Testis (tissue), 5 donors: ENCODE measurements at places on chromosomes 5 and 9. TPM values are rescaled to one million over a fixed set of nuclear protein-coding genes. Genes with fewer than 3 reads are reported as not detected.
A peak's percentile ranks its signal among the peaks of the same experiment; 100 is the strongest.

DNA sequence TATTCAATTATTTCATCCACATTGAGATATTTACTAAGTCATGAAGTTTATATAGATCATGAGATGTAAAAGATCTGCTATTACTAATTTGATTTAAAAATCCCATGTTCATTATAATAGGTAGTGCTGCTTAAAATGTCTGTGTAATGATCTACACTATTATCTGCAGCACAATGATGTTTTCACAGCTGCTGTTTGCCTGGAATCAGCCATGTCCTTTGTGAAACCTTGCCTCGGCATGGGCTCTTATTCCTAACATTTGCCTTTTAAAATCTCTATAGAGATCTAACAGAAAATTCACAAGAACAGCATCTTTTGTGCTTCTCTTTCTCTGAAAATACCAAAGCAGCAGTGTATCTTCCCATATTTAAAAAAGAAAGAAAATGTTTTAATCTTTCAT is 444.6 kb downstream of the PTPRD start:
- DNase-seq: no peak

DNA sequence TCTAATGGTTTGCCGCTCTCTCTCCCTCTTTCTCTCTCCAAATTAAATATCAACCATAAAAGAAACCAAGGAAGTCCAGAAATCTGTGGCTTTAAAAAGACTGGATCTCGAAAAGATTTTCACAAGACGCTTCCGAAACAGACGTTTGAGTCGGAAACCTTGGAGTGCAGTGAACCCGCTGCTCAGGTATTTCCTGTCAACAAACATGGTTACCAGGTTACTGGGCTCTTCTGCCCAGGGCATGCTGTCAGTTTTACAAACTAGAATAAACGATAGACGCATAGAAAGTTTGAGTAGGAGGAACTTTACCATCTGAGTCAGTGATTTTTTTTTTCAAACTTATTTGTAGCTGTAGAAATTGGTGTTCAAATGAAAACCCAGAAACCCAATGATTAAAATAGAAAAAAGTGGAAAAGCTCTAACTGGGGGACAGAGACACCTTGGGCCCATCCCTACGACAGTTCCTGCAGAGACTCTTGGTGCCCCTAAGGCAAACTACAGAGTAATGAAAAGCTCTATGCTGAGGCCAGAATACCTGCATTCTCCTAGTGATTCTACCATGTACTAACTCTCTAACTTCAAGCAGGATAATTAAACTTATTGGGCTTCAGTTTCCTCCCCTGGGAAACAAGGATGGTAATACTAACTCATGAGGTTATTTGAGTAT is 90.0 kb downstream of the DOCK8 start:
- no peak for DNase-seq

DNA sequence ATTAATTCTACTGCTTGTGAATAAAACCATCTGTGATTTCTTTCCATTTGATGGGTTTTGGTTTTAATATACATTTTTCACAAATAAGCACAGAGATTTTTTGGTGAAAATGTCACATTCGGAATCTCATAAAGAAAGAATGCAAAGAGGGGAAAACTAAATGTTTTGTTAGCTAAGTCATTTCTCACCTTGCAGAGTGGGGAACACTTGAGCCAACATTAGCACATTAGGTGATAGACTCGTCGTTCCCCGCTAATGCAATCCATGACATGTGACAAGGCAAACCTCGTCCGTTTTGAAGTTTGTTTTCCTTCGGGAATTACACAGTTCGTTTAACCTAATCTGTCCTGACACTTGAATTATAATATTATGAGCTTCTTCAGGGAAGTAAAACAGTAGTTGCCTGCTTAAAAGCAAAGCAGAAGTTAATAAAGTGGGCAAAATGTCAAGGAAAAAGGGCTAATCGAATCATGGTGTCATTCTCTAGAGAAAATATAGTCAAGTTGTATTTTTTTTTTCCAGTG is 95.8 kb upstream of the LMX1B start:
- DNase-seq: no peak

DNA sequence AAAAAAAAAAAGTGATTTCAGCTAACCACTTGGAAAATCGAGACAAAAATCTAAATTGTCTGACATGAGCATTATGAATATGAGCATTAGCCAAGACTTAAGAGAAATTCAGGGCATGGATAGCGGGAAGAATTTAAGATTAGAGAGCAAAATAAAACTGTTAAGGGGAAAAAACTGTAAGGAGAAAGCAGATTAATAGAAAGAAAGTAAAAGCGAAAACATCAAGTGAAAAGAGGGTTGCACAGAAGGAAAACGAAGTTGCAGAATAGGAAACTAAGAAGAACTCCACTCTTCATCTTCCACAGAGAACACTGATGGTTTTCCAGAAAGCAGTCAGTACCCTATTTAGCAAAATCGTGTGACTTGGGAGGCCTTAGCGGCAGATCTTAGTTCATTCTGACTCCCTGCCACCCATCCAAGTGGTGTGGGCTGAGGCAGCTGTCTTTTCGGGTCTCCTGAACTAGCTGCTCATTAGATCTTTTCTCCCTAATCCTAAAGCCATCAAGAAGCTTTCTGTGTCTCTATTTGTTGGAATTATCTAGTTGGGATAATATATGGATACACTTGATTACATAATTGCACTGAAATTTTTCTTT is 3.7 kb downstream of the NIM1K start:
- no peak for DNase-seq

GRCh38 chr9:97819735-97820134 is 33.3 kb upstream of the FOXE1 start:
- no peak for DNase-seq

DNA sequence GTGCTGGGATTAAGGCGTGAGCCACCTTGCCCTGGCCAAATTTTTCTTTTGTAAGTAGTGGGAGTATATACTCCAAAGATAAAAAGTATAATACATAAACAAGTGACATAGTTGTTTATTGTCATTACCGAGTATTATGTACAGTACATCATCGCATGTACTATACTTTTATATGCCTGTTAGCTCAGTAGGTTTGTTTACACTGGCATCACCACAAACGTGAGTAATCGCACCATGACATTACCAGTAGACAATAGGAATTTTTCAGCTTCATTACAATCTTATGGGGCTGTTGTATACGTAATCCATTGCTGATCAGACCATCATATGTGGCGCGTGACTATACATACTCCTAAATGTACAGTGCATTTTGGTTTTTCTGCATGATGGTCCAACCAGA is 9.8 kb downstream of the SECISBP2 start:
- DNase-seq: no peak

- no peak for DNase-seq
These were observed 93.8 kb downstream of the OXCT1 start for GRCh38 chr5:41776435-41776834.

DNA sequence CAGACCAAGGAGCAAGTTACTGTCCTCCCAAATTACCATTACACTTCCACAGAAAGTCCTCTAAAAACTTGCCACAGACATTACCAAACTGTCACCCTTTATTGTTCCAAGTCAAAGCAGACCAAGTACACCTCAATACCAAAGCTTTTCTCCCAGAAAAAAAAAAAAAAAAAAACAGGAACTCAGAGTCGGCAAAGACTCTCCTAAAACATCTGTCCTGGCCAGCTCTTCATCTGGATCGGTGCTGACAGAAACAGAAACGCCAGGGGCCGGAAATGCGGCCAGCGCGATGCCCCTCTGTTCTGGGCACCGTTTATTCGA is 718 bp downstream of the DEPDC1B start:
- no peak for DNase-seq

GRCh38 chr9:126623667-126624478 is 10.1 kb downstream of the LMX1B start:
- no peak for DNase-seq

GRCh38 chr5:175261037-175261436 is 182.9 kb downstream of the DRD1 start:
- DNase-seq: no peak

GRCh38 chr5:76104027-76104426 is 20.8 kb downstream of the SV2C start:
- peak; percentile 40 for DNase-seq

DNA sequence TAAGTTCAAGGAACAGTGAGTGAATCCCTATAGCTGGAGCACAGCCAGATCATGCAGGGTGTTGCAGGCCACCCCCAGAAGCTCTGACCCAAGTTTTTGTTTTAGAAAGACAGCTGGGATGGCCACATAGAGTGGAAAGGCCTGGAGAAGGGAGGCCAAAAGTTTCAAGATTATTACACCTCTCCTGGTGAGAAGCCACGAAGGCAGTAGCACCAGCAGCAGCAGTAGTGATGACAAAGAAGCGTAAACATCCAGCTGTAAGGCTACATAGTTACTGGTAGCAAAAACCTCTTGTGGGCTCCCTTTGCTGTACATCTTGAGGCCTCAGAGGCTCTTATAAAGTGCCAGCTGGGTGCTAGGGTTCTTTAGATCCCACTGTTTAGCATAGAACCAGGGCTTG is 11.8 kb downstream of the ADAMTSL1 start:
- DNase-seq: no peak

DNA sequence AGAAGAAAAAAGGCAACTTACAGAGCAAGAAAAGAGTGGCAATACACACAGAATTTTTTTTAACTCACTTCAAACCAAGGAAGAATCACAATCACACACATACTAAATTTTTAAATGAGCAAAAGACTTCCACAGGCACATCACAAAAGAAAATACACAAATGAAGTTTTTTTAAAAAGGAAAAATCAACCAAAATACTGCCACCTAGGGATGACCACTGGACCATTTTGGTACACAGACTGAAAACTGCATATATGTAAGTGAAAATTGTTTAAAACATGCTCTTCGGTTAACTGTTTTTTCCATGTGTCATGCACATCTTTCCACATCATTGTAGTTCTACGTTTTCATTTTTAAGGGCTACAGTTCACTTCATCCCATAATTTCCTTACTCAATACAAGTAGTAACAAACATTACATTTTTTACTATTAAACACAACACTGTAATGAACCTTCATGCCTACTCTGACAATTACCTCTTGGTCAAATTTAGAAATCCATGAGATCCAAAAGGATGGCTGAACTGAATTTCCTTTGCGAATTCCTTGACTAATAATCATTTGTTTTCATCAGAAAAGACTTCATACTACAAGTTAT is 79.0 kb downstream of the FBXW11 start:
- no peak for DNase-seq

- DNase-seq: no peak
These were observed 222.6 kb downstream of the SNX18 start for GRCh38 chr5:54740141-54740540.

DNA sequence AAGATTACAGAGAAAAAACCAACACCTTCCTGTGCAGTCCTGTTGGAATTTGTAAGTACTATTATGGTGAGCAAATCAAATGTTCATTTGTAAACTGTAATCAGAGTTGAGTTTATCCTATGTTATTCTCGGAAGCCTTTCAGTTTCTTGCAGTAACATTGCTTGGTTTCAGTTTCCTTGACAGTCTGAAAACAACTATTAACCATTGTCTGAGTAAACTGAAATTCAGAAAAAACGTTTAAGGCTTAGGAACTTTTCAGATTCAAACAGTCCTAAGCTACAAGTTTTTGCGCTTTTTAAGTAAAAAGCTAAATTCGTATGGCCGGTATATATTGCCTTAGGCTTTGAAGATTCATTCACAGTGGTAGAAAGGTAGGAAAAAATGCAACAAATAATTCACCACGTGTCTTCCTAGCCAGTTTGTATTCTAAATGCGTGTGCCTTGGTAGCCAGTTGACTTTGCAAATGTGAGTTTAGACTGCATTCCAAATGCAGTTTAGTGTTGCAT is 2.5 kb downstream of the GPBP1 start:
- DNase-seq: no peak

DNA sequence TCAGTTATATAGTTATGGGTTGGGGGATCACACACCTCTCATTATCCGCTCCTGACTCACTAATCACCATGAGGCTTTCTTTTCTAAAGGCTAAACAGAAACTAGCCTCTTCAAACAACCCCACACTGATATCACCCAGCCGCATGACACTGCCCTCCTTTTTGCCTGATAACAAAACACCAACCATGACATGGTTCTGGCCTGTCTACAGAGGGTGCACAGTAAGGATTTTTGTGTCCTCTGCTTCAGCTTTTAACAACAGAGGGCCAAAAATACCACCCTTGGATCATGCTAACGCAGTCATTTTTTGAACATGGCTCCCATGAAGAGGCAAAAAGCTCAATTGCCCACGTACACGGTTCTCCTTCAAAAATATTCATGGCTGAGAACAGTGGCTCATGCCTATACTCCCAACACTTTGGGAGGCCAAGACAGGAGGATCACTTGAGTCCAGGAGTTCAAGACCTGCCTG is 4.0 kb downstream of the CMBL start:
- DNase-seq: no peak

- no peak for DNase-seq
These were observed 89.5 kb upstream of the GRIA1 start for GRCh38 chr5:153400931-153401330.

- no peak for DNase-seq
These were observed 567.9 kb downstream of the EBF1 start for GRCh38 chr5:158531860-158532259.

DNA sequence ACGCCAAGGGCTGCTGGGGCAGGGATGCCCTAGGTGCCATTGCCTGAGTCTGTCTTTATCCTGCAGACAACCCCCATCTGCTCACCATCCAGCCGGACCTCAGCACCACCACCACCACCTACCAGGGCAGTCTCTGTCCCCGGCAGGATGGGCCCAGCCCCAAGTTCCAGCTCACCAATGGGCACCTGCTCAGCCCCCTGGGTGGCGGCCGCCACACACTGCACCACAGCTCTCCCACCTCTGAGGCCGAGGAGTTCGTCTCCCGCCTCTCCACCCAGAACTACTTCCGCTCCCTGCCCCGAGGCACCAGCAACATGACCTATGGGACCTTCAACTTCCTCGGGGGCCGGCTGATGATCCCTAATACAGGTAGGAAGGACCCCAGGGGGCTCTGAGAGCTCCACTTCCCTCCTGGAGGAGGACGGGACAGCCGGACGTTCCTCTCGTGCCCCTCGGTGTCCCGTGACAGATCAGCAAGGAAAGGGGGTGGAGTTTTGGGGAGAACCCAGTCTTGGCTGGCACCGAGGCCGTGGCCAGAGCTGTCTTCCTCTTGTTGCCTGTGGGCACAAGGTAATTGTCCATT is 24.9 kb downstream of the HK3 start:
- no peak for DNase-seq

- DNase-seq: no peak
These were observed 160.1 kb downstream of the DOCK8 start for GRCh38 chr9:374736-375135.

The CER1 gene
- 0.25 TPM for total RNA-seq

The OR1K1 gene
- not detected for total RNA-seq

The PCDHB2 gene
- total RNA-seq: 10.2 TPM

The CA9 gene
- total RNA-seq: 11.0 TPM

The PCDHA12 gene
- total RNA-seq: 4.0 TPM

The TNFAIP8 gene
- 14.0 TPM for total RNA-seq

The ALDH1A1 gene
- 474 TPM for total RNA-seq

The PCDHGA5 gene
- 9.4 TPM for total RNA-seq

The ZFP37 gene
- total RNA-seq: 3.4 TPM

The DDX4 gene
- total RNA-seq: 116 TPM

The PCDHGB1 gene
- 12.5 TPM for total RNA-seq
